Cardiac fibroblast (primary cell): ENCODE measurements at places on chromosomes 12 and 14.

GRCh38 chr12:63440048-63440447 is 228.2 kb downstream of the DPY19L2 start:
- no peak for DNase-seq

DNA sequence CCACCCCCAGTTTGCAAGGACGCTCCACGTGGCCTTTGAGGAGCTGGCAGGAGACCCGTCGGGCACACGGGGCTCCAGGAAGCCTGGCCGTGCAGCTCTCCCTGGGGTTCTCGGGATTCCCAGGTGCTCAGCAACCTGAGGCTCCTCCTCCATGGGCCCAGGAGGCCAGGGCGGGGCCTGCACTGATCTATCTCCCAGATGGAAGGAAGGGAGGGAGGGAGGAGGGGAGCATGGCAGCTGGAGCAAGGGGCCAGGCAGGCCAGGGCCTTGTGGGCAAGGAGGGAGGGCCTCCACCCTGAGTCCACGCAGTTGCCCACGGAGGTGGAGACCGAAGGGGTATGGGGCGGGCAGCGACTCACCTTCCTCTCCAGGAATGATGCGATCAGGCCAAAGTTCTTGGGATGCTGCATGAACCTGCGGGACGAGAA is 127.3 kb downstream of the RFLNA start:
- peak; percentile 17 for DNase-seq

DNA sequence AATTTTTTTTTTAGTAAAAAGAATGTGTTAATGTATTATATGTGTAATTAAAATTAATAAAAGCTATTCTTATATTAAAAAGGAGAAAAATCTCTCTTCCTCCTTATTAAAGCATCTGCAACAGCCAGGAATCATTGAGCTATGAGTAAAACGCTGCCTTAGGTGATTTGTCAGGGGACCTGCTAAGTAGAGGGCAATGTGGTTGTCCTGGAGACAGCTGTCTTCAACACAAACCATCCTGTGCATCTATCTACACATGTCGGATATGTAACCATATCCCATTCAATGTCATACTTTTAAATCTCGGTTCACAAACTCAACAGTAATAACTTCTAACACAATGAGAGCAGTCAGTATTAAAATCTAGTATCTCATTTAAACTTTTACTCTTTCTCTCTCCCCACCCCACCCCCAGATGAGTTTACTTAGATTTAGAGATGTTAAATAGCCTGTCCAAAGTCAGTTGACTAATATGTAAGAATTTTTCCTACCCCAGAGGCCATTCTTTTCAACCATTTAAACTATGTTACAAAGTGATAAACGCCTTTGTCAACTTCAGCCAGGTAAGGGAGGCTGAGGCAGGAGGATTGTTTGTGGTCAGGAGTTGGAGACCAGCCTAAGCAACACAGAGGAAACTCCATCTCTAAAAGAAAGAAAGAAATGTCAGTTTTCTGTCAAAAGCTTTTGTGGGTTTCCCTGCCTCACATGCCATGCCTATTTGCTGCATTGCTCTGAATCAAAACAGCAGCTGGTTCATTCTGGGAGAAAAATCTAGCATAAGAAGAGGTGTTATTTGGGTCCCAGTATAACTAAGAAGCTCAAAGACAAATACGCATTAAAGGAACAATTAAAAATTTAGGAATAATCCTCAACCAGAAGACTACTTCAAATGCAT is 413.7 kb upstream of the CCDC196 start:
- no peak for DNase-seq

DNA sequence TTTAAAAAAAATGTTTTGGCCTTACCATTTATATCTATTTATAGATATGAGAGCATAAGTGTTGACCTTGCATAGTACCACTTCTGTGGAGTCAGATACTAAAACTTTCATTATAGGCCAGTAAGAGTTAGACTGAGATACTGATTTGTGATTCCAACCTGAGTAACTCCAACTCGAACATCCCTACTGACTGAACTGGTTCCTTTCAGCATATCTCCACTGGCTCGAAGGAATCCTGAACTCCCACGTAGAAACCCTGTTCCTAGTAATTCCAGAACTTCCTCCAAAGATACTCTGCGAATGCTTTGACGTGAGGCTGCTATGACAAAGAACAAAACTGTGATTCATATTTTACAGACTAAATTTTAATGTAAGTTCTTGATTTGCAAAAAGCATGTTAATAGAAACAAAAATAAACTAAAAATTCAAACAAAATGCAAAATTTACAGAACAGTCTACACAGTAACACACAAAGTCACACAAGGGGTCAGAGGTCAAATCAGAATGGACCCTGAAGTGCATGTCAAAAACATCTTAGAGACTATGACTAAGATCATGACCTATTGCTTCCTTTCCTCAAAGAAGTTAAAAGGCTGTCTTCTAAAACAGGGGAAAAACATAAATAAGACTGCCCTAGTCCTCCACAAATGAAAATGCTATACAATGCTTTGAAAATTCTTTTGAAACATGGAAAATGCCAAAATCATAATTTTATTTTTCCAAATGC is 31.5 kb downstream of the HEATR5A start:
- DNase-seq = peak; percentile 91

DNA sequence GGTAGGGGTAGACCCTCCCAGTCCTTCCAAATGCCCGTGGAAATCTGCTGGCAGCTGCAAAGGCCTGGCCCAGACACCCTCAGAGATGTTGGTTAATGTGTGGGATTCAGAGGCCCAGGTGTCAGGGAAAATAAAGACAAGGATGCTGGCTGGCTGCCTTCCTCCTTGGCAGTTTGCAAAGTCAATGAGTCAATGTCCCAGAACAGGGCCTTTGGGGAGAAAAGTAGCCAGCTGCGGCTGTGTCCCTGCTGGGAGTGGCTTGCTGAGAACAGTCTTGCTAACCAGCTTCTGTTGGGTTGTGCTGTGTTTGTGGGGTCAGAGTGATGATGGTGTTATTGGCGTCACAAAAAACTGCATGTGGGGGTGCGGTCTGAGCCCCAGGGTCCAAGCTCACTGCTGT is 29.2 kb downstream of the GLRX5 start:
- peak; percentile 37 for DNase-seq

- no peak for DNase-seq
Observed at GRCh38 chr14:24434036-24434435, 4.3 kb downstream of the KHNYN start.

GRCh38 chr12:8028267-8028666 is 4.2 kb upstream of the FOXJ2 start:
- no peak for DNase-seq

- DNase-seq = no peak
Observed at GRCh38 chr12:1220127-1221092, 229.4 kb downstream of the ERC1 start.

DNA sequence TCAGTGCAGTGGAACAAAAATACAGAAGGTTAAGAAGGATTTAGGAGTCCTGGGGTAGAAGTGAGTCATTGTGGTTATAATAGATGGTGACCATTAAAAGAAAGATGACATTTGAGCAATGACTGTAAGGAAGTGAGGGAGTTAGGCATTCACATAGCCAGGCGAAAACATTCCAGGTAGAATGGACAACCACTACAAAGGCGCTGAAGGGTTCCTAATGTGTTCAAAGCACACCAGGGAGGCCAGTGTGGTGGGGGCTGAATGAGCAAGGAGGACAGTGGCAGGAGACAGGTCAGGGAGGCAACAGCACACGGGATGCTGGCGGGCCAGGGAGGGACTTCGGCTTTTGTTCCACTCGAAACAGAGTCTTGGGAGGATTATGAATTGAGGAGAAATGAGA is 129.9 kb downstream of the NPAS3 start:
- no peak for DNase-seq

GRCh38 chr14:23653051-23653450 is 16.9 kb downstream of the DHRS2 start:
- no peak for DNase-seq
